ENCODE measurements at places on chromosomes 4 and X. TPM values are rescaled to one million over a fixed set of nuclear protein-coding genes. Genes with fewer than 3 reads are reported as not detected.
A peak's percentile ranks its signal among the peaks of the same experiment; 100 is the strongest.

DNA sequence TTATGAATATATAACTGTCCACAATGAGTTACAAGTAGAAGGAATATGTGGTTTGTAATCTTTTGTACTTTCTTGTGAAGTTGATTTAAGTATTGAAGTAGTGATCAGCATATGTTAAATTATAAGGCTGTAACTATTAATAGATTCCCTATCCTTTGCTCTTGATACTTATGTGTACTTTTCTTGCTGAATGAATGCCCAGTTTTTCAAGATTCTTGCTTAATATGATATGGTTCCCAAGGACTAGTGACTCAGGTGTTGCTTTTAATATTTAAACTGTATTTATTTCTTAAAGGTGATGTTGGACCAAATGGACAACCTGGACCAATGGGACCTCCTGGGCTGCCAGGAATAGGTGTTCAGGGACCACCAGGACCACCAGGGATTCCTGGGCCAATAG, 121.7 kb downstream of the IRS4 start:
- DNase-seq, result no peak

The SPIN3 gene
- 6.8 TPM for total RNA-seq

The ALAS2 gene
- total RNA-seq, result not detected

The ARHGAP24 gene
- total RNA-seq, result 0.30 TPM

GRCh38 chr4:146450524-146450923, 71.2 kb downstream of the SLC10A7 start:
- no peak for DNase-seq

The FMR1NB gene
- total RNA-seq, result not detected

- no peak for DNase-seq
Observed at GRCh38 chr4:169080981-169081380, 70.9 kb upstream of the CBR4 start.

The FAM53A gene
- 0.93 TPM for total RNA-seq

- DNase-seq, result no peak
Observed at GRCh38 chr4:73603271-73603710, 16.9 kb downstream of the RASSF6 start.

DNA sequence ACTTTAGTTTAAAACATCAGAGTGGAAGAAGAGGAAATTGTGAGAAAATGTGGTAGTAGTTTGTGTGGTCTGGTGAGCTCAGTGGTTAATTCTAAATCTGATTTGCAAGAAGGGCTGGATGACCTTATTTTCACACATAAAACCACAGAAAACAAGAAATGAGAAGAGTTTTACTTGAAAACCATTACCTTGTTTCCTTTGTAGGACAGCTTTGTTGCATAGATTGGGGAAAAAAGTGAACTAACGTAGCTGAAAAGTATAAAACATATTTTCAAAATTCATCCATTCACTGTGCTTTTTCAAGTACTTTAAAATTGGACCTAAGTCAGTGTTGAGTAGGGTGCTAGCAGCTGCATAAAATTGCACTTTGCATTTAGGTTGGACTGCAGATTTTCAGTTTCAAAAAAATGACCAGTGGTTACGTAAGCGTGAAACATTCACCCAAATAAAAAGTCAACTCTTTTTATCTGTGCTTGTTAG, 211.3 kb downstream of the ARHGAP10 start:
- no peak for DNase-seq

The MAP3K15 gene
- total RNA-seq, result not detected

GRCh38 chrX:54891573-54891972, 29.1 kb upstream of the TRO start:
- DNase-seq, result peak; percentile 14

The SMIM14 gene
- total RNA-seq, result 3.1 TPM

- DNase-seq, result no peak
Observed at GRCh38 chr4:151527699-151528098, 118.7 kb downstream of the FHIP1A start.

DNA sequence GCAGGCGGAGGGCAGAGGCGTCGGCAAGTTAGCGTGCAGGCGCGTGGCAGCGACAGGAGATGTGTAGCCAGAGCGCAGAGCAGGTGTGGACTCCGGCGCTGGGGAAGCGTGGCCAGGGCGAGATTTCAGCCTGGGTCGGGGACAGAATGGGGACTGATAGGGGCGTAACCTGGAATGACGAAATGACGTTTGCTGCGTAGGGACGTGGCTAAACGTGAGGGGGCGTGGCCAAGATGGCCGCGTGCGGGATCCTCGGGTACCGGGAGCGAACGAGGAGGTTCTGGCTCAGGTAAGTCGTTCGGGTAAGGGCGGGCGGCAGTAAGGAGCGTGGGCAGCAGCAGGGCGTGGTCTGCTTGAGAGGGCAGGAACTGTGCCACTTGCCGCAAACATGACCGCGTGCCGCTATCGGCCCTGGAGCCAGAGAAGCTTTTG, 10.9 kb upstream of the CLTRN start:
- peak; percentile 71 for DNase-seq

The MAGED4 gene
- 0.58 TPM for total RNA-seq

DNA sequence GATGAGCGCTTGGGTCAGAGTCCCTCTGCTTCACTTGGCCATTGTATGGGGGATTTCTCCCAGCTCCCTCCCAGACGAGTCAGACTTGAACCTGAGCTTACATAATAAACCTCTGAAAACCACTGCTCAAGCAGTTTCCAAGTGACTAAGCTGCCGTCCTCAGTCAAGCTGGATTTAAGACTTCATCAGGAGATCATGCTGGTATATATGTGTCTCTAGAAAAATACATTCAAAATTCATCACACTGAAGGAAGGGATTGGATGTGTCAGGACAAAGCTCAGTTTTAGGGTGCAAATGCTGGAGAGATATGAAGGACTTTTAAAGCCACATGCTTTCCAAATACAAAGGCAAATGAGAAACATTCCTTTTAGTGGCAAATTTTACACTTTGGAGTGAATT, 114.3 kb downstream of the QDPR start:
- DNase-seq, result no peak

- no peak for DNase-seq
Observed at GRCh38 chr4:139299536-139299935, 1.8 kb upstream of the NAA15 start.

GRCh38 chrX:38806875-38807621, 5.8 kb downstream of the MID1IP1 start:
- no peak for DNase-seq

The VCX gene
- total RNA-seq, result not detected

- no peak for DNase-seq
Observed at GRCh38 chr4:61950625-61951024, 750.5 kb downstream of the ADGRL3 start.

DNA sequence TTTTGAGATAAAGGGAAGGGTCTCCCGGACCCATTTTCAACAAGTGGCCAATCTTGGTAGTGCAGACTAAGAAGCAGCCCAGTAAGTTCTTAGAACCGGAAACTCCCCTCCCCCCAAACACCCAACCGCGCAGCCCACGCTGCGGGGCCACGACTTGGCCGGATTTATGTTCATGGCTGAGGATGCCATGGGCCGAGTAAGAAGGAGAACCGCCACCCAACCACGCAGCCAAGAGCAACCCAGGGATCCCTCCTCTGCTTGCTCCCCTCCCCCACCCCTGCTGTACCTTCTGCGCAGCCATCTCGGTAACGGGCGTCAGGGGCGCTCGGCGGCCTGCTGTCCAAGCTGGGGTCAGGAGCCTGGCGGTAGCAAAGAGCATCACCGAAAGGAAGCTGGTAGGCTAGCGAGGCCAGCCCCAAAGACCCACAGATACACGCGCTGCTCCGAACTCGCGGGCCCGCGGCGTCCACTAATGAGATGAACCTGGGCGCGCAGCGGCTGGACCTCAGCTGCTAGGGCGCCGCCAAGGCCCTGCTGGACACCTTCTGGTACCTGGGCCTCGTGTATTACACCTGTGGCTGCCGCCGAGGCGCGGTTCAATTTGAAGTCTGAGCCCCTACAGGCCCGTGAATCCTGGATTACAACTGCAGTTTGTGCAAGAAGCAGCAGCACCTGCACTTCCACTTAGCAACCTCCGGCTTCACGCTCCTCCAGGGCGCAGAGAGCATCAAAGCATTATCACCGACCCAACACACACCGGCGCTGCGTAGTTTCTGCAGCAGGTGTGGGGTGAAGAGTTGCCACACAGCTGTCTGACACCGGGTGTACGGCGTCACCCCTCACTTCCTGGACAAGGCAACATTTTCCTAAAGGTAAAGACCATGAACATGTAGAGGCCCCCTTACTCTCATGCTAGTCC, 63.4 kb downstream of the NUDT10 start:
- DNase-seq, result peak; percentile 66

The GAGE12F gene
- not detected for total RNA-seq

The CXCL3 gene
- 0.30 TPM for total RNA-seq

- DNase-seq, result no peak
Observed at GRCh38 chr4:187333151-187333550, 609.5 kb upstream of the FAT1 start.

GRCh38 chr4:52249581-52249980, 198.5 kb downstream of the SPATA18 start:
- no peak for DNase-seq

GRCh38 chrX:136712650-136713310, 64.8 kb downstream of the CD40LG start:
- DNase-seq, result no peak

DNA sequence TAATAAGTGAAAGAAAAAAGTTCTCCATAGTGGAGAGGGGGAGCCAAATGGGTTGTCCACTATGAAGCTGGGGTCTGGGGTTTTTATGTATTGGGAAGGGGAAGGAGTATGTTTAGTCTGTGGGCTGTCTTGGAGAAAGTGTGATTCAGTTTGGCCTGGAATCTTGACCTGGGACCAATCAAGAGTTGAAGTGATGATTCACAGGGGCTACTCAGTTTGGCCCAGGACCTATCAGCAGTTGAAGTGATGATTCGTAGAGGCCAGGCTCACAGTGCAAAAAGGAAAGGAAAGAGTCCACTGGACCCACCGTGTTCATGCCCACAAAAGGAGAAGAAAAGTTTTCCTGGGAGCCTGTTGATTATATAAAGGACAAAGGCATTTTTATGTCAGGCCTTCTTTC, 47.3 kb upstream of the RAB9B start:
- DNase-seq, result no peak

- DNase-seq, result no peak
Observed at GRCh38 chr4:8867624-8868320, 3.9 kb downstream of the HMX1 start.

The VCX3B gene
- total RNA-seq, result not detected

- no peak for DNase-seq
Observed at GRCh38 chr4:159735281-159736207, 632.7 kb downstream of the RAPGEF2 start.

DNA sequence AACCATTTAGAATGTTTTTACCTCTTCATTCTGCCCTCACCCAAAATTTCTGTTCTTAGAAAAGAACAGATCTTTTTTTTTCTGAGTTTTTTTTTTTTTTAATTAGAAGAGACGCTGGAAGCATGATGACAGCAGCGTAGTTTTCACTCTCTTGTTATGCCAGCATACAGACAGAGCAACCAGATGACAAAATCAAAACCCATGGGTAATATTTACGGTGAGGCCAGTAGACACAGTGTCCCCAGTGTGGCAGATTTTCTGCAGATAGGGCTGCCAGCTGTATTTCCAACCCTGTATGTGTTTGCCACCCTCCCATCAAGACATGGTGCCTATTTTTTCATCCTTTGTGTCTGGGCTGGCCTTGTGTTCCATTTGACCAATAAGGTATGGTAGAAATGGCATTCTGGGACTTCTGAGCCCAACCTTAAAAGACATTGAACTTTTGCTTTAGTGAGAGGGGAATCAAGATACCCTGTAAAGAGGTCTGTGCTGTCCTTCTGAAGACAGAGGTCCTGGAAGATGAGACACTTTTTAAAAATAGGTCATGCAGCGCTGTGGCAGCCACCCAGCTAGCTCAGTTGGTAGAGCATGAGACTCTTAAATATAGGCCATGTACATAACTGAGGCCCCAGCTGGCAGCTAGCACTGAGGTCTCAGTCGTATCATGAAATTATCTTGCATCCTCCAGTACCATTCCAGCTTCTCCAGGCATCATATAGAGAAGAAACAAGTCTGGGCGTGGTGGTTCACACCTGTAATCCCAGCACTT, 6.7 kb upstream of the ZNF41 start:
- no peak for DNase-seq

DNA sequence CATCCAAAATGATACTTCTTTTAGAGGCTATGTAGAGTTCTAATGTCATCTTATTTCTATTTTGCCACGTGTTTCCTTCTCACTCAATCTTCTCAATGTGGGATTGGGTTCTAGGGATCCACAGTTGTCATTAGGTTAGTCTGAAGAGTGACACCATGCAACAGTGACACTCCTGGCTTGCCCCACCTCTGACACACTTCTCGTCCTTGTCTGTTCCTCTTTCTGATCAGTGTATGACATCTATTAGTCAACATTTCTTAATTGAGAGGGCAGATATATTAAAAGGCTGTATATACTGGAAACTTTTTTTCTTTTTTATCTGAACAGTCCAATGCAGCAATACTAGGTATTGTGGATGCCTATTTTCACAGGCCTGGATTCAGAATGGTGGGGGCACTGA, 67.6 kb upstream of the GYPA start:
- DNase-seq, result no peak

GRCh38 chr4:80611678-80611979, 276.1 kb downstream of the CFAP299 start:
- no peak for DNase-seq

DNA sequence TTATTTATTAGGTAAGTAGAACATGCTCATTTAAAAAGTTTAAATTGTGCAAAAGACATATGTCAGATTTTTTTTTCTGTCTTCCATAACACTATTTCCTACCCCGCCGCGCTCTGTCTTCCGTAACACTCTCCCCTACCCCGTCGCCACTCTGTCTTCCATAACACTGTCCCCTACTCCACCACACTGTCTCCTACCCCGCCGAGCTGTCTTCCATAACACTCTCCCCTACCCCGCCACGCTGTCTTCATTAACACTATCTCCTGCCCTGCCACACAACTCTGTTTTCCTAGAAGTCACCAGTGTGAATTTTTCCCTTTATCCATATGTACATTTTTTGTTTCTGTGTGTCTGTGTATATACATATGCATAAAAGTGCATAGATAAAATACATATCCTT, 4.4 kb downstream of the MSMO1 start:
- no peak for DNase-seq

DNA sequence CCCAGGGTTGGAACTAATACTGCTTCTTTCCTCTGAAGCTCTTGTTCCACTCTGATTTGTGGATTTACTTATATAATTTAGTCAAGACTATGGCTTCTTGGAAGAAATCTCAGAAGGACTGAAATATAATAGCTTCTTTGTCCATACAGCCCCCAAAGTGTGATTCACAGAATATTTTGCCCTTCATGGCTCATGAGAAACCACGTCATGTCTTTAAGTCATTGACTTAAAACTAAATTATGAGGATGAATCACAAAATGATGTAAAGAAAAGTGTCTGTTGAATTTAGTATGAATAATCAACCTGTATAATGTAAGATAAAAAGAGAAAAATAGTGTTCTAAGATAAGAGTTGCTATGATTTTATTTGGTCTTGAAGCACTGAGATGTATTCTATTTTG, 43.3 kb upstream of the AGA start:
- no peak for DNase-seq

The ARL9 gene
- not detected for total RNA-seq

The TSPAN5 gene
- 2.8 TPM for total RNA-seq

Measured in CD4-positive, alpha-beta T cell (primary cell).